Activated CD4-positive, alpha-beta T cell treated with anti-CD3 and anti-CD28 coated beads, Interleukin-2, Interleukin-4, amounts not matched to agents 100 ng/mL and 50 ng/mL, durations not matched to agents 16 hours and 8 hours (primary cell): ENCODE measurements at places on chromosomes 7 and 10.

- no peak for DNase-seq
Measured at GRCh38 chr7:41624818-41625217, 78.1 kb downstream of the INHBA start.

GRCh38 chr10:7969623-7970022 lies 84.9 kb upstream of the GATA3 start:
- no peak for DNase-seq

DNA sequence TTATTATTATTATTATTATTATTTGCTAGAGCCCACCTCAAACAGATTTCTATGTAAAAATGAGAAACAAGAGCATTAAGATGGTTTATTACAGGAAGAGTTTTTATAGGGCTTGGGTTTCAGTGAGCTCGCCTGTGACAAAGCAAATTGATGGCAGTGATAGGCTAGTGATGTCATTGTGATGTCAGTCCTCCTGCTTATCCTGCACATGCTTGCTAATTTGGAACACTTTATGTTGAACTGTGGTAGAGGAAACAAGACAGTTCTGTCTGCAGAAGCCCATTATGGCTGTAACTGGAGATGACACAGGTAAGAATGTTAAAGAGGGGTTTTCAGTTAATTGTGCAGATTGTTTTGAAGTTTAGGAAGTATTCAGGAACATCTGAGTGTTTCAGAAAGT lies 68.3 kb downstream of the CREM start:
- peak; percentile 49 for DNase-seq

DNA sequence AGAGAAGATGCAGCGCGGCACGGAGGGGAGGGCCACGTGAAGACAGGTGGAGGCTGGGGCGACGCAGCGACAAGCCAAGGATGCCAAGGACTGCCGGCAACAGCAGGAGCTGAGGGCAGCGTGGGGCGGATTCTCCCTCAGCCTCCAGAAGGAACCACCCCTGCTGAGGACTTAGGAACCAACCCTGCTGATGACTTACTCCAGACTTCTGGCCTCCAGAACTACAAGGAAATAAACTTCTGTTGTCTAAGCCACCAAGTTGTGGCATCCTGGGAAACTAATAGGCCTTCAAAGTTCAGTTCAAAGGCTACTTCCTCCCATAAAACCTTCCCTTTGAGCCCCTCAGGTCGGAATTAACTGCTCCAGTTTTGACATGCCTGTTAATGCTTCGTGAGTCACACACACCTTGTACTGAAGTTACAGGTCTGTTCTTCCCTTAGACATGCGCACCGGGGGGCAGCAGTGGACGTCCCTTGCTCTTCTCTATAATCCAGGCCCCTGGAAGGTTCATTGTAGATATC lies 88.4 kb upstream of the RHEB start:
- DNase-seq, result no peak

DNA sequence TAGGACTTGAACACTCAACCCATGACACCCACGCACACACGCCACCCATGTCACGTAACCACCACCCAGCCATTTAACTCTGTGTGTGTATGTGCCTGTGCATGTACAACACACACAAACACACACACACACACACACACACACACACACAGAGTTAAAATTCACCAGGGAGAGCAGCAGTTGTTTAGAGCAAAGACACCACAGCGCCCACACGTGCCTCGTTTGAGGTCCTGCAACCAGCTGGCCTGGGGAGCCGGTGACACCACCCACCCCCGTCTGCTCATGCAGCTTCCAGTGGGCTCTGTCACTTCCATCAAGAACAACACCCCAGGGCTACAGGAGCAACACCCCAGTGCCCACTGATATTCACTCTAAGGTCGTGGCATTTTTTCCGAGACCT lies 97.4 kb downstream of the ELFN1 start:
- DNase-seq, result no peak

DNA sequence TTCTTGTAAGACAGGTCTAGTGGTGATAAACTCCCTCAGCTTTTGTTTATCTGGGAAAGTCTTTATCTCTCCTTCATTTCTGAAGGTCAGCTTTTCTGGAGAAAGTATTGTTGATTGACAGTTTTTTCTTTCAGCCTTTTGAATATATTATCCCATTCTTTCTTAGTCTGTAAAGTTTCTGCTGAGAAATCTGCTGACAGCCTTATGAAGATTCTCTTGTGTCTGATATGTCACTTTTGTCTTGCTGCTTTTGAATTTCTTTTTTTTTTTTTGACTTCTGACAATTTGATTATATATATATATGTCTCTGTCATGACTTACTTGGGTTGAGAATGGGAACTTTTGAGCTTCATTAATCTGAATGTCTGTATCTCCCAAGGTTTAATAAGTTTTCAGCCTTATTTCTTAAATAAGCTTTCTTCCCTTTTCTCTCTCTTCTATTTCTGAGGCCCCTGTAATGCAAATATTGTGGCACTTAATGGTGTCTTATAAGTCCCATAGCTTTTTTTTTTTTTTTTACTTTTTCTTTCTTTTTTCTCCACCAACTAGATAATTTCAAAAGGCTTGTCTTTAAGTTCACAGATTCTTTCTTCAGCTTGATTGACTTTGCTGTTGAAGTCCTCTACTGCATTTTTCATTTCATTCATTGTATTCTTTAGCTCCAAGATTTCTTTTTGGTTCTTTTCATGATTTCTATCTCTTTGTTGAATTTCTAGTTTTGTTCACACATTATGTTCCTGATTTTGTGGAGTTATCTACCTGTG lies 81.4 kb upstream of the IL6 start:
- DNase-seq, result no peak

GRCh38 chr7:67462781-67463191 lies 466.2 kb downstream of the TYW1 start:
- no peak for DNase-seq

- no peak for DNase-seq
Measured at GRCh38 chr7:29095631-29096445, 50.5 kb downstream of the CPVL start.

GRCh38 chr10:122559228-122559627 lies 1.3 kb upstream of the DMBT1 start:
- no peak for DNase-seq

DNA sequence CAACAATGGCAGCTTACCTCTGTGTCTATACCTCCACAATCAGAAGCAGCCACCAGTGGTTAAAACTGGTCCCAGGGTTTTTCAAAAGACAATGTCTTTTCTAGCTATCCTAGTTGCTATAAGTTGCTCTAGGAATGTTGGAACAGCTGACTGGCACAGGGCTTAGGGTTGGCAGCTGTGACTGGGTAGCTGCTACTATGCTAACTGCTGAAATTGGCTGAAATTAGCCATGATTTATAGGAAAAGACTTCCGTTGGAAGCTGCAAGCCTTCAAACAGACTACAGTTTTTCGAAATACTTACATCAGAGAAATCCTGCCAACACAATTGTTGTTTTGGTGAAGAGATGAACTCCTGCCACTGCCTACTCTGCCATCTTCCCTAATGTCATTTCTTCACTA lies 102.3 kb downstream of the MKX start:
- no peak for DNase-seq

GRCh38 chr7:11021468-11021867 lies 47.8 kb downstream of the PHF14 start:
- DNase-seq, result no peak

GRCh38 chr7:33849004-33849403 lies 56.3 kb upstream of the BMPER start:
- DNase-seq, result no peak

- DNase-seq, result no peak
Measured at GRCh38 chr7:90804370-90804769, 208.2 kb downstream of the CDK14 start.

DNA sequence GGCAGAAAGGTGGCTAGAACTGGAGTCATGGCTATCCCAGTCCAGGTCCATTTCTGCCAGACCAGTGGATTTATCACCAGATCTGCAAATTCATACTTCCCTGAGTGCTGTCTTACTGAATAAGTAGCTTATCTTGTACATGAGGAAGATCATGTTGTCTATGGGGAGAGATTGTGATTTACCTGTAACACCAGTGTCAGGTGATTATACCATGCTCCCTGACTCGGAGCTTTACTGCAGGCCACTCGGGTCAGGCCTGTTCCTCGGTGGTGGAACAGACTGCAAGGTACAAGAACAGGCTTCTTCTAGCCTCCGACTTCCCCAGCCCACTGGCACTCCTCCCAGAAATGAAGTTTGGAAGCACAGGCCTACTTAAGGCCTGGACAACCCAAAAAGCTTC lies 42.6 kb upstream of the DLG5 start:
- DNase-seq, result no peak

GRCh38 chr10:132407243-132407746 lies 10.3 kb downstream of the PWWP2B start:
- no peak for DNase-seq

DNA sequence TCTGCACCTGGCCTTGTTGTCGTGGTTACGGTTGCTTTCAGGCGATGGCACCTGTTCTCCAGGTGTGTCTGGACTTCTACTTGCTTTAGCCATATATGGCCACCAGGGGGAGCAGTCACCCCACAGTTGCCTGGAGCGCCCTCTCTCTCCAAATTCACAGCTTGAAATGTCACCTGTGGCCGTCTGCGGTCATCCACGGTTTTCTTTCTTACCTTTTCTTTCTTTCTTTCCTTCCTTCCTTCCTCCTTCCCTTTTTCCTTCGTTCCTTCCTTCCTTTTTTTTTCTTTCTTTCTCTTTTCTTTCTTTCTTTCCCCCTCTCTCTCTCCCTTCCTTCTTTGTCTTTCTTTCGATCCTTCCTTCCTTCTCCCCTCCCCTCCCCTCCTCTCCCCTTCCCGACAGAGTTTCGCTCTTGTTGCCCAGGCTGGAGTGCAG lies 150.5 kb upstream of the VKORC1L1 start:
- DNase-seq, result peak; percentile 64

DNA sequence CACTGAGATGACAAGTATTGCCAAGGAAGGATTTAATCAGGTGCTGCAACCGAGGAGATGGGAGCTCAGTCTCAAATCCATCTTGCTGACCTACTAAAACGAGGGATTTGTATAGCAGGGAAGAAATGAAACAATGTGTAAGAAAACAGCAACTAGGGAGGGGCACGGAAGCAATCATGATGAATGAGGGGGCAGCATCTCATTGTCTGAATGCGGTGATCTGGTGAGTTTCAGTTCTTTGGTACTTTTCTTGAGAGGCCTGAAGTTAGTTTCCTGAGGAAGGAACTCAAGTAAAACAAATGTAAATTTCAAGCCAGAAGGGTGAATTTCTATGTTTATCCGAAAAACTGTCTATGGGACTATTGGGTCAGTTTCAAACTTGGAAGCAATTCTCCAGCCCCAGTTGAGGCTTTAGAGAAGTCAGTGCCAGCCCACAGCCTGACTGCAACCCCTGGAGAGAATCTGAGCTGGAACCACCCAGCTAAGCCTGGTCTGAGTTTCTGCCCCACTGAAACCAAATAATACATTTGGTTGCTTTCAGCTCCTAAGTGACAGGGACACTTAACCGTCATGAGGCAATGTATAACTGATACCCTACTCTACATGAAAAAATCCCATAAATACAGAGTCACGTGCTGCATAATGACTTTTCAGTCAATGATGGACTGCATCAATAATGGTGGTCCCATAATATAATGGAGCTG lies 45.8 kb upstream of the TNS3 start:
- no peak for DNase-seq

DNA sequence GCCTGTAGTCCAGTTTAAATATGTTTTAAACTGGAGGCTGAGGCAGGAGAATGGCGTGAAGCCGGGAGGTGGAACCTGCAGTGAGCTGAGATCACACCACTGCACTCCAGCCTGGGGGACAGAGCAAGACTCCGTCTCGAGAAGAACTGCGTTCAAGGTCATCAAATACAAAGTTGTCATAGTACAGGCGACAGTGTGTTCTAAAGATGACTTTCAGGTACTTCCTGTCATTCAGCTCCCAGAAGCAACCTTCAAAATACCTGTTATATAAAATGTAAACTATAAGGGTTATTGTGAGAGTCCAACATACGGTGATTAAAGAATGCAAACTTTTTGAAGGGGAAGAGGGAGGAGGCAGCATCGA lies 8.7 kb downstream of the MPP7 start:
- no peak for DNase-seq

- no peak for DNase-seq
Measured at GRCh38 chr10:6175329-6176055, 27.2 kb upstream of the PFKFB3 start.

DNA sequence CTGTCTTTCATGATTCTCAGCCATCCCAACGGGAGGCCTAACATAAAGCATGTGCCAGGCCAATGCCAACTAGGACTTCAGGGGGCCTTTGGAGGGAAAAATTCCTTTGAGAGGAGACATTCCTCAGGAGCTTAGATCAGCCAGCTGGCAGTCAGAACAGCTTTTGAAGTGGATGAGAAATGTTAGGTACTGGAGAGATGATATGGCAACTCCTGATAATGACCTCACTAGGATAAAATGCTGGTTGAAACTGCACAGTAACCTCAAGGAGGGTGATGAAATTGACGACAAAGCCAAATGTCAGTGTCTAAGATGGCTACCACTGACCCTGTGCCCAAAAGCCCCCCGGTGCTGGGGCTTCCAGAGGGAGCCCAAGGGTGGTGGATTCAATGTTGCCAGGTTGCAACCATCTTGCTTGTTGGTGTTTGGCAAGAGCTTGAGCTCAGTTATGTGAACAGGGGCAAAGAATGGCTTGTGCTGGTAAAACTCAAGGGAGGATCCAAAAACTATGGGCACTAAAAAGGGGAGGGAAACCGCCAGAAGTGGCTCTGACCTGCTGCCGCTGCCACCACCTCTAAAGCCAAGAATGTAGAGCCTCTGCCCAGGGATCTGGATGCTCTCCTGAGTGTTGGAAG lies 121.2 kb downstream of the UBE2H start:
- DNase-seq, result no peak

GRCh38 chr7:130063036-130063435 lies 7.3 kb upstream of the KLHDC10 start:
- DNase-seq, result peak; percentile 63

GRCh38 chr7:2715341-2716231 lies 27.6 kb downstream of the AMZ1 start:
- DNase-seq, result peak; percentile 48

- DNase-seq, result peak; percentile 65
Measured at GRCh38 chr7:77687747-77688144, 8.5 kb upstream of the RSBN1L start.

- no peak for DNase-seq
Measured at GRCh38 chr7:115558161-115558560, 472.4 kb downstream of the TFEC start.

GRCh38 chr10:49539320-49539885 lies 482 bp upstream of the ERCC6 start:
- DNase-seq, result peak; percentile 6
